ENCODE measurements at places on chromosomes 2 and 18.

DNA sequence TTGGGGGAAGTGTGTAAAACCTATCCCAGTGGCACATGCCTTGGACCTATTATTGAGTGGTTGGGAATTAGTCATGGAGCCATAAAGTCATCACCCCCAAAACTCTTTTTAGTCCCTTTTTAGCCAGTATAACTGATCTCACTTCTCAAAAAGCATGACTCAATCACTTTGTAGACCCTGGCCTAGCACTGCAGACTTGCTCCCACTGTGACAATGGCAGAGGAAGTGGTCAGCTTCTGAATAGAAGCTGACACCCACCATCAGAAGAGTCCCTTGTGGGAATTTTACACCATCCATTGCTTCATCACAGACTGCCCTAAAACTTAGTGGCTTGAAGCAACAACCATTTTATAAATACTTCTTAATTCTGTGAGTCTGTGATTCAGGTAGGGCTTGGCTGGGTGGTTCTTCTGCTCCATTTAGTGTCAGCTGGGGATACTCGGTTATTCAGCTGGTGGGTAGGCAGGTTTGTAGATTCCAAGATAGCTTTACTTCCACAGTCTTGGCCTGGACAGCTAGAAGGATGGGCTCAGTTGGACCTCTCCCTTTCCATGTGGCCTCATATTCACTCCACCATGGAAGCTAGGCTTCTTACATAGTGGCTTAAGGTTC, 10.8 kb upstream of the ITGA6 start:
- H3K4me1 ChIP-seq = no peaks in the 10 kb centered on the region
- DNase-seq = no peak
- no peak overlapping the region for H3K4me3 ChIP-seq
- H3K27me3 ChIP-seq = no peaks in the 10 kb centered on the region
- H3K27ac ChIP-seq = no peak overlapping the region
- H3K36me3 ChIP-seq = no peaks in the 10 kb centered on the region

DNA sequence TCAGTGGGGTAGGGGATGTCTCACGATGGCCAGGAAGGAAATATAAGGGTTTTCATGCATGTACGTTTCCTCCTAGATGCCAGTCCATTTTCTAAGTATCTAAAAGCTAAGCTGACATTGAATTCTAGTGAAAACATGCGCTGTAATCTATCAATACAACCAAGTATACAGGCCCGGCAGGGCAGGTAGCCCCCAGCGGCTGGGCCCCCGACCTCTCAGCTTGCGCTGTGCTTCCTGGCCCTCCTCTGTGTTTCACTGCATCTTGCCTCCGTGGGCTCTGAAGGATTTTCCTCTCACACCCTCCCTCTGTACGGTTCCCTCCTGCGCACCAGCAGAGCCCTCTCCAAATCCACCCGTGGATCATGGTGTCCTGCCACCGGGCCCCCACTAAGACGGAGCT, 524.8 kb downstream of the ZNF516 start:
- H3K36me3 ChIP-seq = no peaks in the 10 kb centered on the region
- no peaks in the 10 kb centered on the region for H3K4me1 ChIP-seq
- H3K27ac ChIP-seq = no peak overlapping the region
- H3K27me3 ChIP-seq = no peaks in the 10 kb centered on the region

GRCh38 chr2:218645126-218645525, 14.3 kb downstream of the ZNF142 start:
- DNase-seq = no peak
- peaks cover 58% of the 10 kb centered on the region for H3K36me3 ChIP-seq
- H3K27ac ChIP-seq = no peak overlapping the region
- no peak overlapping the region for H3K4me3 ChIP-seq
- H3K27me3 ChIP-seq = no peaks in the 10 kb centered on the region
- H3K4me1 ChIP-seq = no peaks in the 10 kb centered on the region

DNA sequence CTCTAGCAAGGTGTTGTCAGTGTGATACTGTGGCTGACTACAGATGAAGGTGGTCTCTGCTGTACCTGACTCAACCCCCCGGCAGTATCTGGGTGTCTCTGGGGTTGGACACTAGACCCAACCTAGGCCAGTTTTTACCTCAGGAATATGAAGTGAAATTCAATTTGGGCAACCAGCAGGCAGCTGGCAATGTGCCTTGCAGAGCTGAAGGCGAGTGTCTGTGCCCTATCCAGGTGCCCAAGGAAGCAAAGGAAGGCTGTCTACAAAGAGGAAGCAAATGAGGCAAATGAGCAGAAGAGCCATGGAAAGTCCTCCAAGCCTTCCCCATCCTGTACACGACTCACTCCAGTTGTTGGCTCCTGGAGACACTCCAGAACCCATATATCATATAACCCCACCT, 264.6 kb upstream of the AGAP1 start:
- H3K27ac ChIP-seq = no peak overlapping the region
- no peak overlapping the region for H3K4me3 ChIP-seq
- H3K4me1 ChIP-seq = peaks cover 37% of the 10 kb centered on the region
- no peaks in the 10 kb centered on the region for H3K27me3 ChIP-seq
- DNase-seq = no peak
- no peaks in the 10 kb centered on the region for H3K36me3 ChIP-seq

DNA sequence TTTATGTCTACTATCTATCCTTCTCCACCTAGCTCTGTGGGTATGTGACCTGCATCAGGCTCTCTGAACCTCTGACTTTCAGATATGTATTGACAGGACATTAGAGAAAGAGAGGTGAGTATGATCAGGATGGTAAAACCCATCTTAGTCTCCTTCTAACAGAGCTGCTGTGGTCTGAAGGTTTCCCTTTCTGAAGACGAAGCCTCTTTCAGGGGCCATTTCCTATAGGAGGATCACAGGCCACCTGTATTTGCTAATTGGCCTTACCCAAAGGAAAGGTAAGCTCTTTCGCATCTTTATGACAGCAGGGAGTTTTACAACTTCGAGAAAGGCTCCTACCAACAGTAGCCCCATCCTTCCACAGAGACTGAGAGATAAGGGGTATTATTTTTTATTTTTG, 442.9 kb downstream of the KCNJ3 start:
- no peak overlapping the region for H3K27ac ChIP-seq
- DNase-seq = no peak
- H3K36me3 ChIP-seq = no peaks in the 10 kb centered on the region
- no peaks in the 10 kb centered on the region for H3K27me3 ChIP-seq

DNA sequence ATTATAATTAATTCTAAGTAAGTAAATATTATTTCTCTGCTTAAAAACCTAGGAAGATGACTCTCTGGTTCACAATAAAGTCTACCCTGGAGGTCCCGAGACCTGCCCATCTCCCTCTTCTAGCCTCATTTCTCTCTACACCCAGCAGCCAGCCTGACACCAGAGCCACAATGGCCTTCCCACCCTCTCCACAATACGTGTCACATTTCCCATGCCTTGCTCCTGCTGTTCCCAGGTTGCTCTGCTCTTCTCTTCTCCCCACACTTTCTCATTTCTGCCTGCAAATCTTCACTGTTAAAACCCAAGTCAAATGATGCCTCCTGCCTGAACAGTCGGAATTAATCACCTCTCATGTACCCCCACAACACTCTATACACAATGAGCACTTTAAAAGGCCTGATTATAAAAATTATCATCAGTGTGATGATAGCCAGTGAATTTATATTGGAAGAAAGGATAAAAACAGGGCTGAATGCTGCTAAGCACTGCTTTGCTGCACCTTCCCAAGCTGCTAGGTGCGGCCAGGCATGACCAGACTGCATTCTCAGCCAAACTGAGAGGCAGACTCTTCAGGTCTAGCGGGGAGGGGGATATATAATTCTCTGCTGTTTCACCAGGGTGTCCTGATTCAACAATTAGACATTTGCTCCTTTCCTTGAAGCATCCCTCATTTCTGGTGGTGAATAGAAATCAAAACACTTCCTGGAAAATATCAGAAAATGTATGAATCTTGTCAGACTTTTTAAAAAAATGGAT, 160.6 kb downstream of the DTNA start:
- no peak overlapping the region for H3K4me3 ChIP-seq
- no peaks in the 10 kb centered on the region for H3K36me3 ChIP-seq
- no peaks in the 10 kb centered on the region for H3K27me3 ChIP-seq
- no peak for DNase-seq

DNA sequence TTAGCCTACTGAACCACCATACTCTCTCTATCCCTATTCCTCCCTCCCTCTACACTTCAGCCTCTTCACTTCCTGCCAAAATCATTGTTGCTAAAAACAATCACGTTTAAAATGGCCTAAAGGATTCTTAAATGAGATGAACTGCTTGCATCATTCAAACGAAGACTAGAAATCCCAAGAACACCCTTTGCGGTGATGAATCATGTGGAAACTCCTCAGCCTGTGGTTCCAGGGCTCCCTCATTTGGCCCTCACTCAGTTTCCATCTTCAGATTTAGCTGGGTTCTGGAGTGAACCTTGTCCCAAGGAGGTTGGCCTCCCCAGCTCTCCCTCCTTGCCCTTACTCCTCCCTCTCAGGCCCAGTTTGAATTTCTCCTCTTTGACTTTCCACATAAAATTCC, 125.6 kb upstream of the CDC42EP3 start:
- H3K4me1 ChIP-seq = peaks cover 10% of the 10 kb centered on the region
- no peak for DNase-seq
- no peaks in the 10 kb centered on the region for H3K36me3 ChIP-seq
- no peak overlapping the region for H3K27ac ChIP-seq

GRCh38 chr2:33238111-33238510, 238.3 kb upstream of the RASGRP3 start:
- no peak overlapping the region for H3K4me3 ChIP-seq
- no peaks in the 10 kb centered on the region for H3K36me3 ChIP-seq
- DNase-seq = no peak
- peaks cover 11% of the 10 kb centered on the region for H3K4me1 ChIP-seq

- H3K4me1 ChIP-seq = no peaks in the 10 kb centered on the region
- H3K4me3 ChIP-seq = no peak overlapping the region
- no peak for DNase-seq
- no peak overlapping the region for H3K27ac ChIP-seq
- H3K36me3 ChIP-seq = no peaks in the 10 kb centered on the region
Observed at GRCh38 chr2:147294825-147295392, 549.9 kb upstream of the ACVR2A start.

GRCh38 chr2:207530160-207531031, 634 bp downstream of the CREB1 start:
- H3K27me3 ChIP-seq = no peaks in the 10 kb centered on the region
- no peaks in the 10 kb centered on the region for H3K36me3 ChIP-seq
- peaks cover 12% of the 10 kb centered on the region for H3K4me1 ChIP-seq
- H3K4me3 ChIP-seq = peak overlapping the region; percentile 83
- peak overlapping the region; percentile 98 for H3K27ac ChIP-seq

- DNase-seq = peak; percentile 46
- peak overlapping the region; percentile 19 for H3K4me3 ChIP-seq
- no peak overlapping the region for H3K27ac ChIP-seq
- no peaks in the 10 kb centered on the region for H3K4me1 ChIP-seq
Observed at GRCh38 chr2:118223992-118224894, 136.0 kb downstream of the INSIG2 start.

DNA sequence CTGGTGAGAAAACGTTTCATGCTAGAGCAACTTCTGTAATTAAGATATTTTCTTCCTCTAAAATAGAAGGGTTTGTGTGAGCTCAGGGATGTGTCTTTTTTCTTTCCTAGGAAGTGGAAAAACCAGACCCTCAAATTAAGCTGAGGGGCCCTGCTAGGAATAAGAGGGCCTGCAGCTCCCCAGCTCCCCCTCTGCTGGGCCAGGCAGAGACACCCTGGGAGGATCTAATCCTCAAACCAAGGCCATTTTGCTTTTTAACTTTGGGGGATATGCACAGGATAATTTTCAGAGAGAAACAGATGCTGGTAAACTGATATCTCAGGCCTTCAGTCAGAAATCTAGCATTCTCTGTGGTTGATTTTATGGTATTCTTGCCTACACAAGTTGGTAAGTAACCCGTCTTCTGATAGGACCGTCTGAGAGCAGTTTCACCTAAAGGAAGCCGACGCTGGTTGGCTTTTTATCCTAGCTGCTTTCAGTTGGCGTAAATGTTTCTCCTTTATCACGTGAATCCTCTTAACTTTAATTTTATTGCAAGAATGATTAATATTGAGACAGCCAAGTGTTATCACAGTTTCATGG, 34.8 kb downstream of the SNTG2 start:
- no peaks in the 10 kb centered on the region for H3K4me1 ChIP-seq

- H3K27me3 ChIP-seq = no peaks in the 10 kb centered on the region
- no peak overlapping the region for H3K4me3 ChIP-seq
- peaks cover 4% of the 10 kb centered on the region for H3K4me1 ChIP-seq
- peak overlapping the region; percentile 63 for H3K27ac ChIP-seq
- no peaks in the 10 kb centered on the region for H3K36me3 ChIP-seq
Observed at GRCh38 chr2:102082571-102083392, 59.8 kb upstream of the IL1R1 start.

- H3K27ac ChIP-seq = no peak overlapping the region
- H3K36me3 ChIP-seq = no peaks in the 10 kb centered on the region
- no peak for DNase-seq
- H3K27me3 ChIP-seq = no peaks in the 10 kb centered on the region
Observed at GRCh38 chr2:126932529-126932928, 33.8 kb downstream of the TEX51 start.

GRCh38 chr2:26744953-26745352, 19.1 kb upstream of the SLC35F6 start:
- no peaks in the 10 kb centered on the region for H3K4me1 ChIP-seq
- no peak for DNase-seq
- H3K36me3 ChIP-seq = no peaks in the 10 kb centered on the region
- H3K4me3 ChIP-seq = no peak overlapping the region
- no peaks in the 10 kb centered on the region for H3K27me3 ChIP-seq

DNA sequence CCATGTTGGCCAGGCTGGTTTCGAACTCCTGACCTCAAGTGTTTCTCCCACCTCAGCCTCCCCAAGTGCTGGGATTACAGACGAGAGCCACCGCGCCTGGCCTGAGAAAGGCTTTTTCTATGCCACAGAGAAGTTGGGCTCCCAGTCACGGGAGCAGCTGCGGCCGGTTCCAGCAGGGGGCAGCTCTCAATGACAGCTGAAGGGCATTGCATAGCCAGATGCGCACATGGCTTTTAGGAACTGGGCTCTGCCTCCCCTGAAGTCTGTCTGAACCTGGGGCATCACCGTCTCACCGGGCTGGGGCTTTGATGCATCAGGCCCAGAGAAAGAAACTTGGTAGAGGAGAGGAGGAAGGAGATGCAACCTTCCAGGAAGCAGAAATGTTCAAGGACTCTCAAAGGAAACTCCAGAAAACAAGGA, 84.2 kb upstream of the LAPTM4A start:
- DNase-seq = peak; percentile 86
- H3K4me3 ChIP-seq = no peak overlapping the region
- no peaks in the 10 kb centered on the region for H3K27me3 ChIP-seq

DNA sequence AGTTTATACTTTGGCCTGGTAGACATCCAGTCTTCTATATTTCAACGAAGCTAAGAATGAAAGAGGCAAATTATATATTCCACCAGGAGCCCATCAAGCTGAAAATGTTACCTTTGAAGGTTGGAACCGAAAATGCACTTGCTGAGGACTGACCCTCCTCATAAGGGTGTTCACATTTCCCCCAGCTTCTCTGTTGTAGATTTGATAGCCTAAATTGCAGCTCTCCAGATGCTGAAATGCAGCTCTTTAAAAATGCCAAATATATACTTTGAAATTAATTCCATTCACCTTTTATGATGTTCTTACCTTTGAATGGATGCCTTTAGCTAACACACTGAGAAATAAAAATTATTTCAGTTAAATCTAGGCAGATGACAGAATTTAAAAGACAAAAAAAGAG, 1.8 kb upstream of the FIGN start:
- no peak overlapping the region for H3K4me3 ChIP-seq
- H3K36me3 ChIP-seq = no peaks in the 10 kb centered on the region
- H3K27ac ChIP-seq = no peak overlapping the region
- no peak for DNase-seq
- no peaks in the 10 kb centered on the region for H3K27me3 ChIP-seq
- H3K4me1 ChIP-seq = peaks cover 16% of the 10 kb centered on the region

- no peaks in the 10 kb centered on the region for H3K4me1 ChIP-seq
- H3K27ac ChIP-seq = peak overlapping the region; percentile 22
- H3K27me3 ChIP-seq = no peaks in the 10 kb centered on the region
- H3K36me3 ChIP-seq = no peaks in the 10 kb centered on the region
- peak; percentile 98 for DNase-seq
Observed at GRCh38 chr2:43105586-43106558, 120.5 kb downstream of the ZFP36L2 start.
